ENCODE measurements at places on chromosomes 2 and 18.

GRCh38 chr2:114389021-114389420, 53.4 kb upstream of the DPP10 start:
- no peak for DNase-seq

- no peak for DNase-seq
These were observed 42.3 kb downstream of the XRCC5 start for GRCh38 chr2:216151313-216152025.

DNA sequence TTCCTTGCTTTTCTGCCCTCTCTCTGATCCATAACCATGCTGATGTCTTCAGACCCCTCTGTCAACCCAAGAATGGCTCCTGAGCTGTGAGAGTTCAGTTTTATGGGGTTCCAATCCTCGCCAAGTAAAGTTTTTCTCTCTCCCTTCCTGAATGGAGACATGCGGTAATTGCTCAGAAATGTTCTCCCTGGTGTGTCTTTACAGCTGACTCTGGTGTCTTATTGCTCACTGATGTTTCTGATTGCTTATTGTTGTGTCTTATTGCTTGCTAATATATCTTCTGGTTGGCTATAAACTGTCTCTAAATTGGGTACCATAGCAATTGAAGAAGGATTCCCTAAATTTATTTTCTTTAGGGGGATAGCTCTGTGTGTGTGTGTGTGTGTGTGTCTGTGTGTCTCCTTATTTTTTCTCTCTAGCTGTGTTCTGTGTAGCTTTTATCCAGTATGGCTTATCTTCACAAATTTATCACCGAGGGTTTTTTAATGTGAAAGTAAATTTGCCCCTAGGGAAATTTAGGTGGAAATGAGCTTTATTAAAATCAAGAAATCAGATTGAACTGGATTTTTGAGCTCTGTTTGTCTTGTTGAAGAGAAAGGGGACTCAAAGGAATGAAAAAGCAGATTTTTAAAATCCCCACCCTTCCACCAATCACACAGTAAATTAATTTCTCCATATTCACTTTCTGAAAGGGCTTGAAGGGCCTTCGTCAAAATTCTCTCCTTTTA, 19.5 kb downstream of the MGAT5 start:
- DNase-seq = no peak

DNA sequence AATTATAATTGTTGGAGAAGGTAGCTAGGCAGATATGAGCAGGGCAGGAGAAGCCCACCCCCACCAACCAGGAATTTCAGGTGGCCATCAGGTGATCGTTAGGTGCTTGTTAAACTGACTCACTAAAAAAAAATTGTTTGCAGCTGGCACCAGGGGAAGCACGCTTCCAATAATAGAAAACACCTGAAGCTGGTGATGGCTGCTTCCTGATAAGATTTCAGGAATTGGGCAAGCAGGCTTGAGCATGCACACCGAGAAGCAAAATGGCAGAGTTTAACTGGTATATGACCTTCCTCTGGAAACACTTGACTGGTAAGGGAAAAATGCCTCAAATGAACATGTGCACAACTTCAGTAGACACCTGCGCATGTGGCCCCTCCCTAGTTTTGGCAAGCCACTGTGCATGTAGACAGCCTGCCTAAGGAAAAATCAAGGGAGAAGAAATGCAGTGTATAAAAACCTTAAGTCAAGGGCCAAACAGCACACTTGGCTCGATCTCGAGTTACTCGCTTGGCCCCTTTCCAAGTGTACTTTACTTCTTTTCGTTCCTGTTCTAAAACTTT, 292.8 kb downstream of the CCDC85A start:
- DNase-seq = no peak

DNA sequence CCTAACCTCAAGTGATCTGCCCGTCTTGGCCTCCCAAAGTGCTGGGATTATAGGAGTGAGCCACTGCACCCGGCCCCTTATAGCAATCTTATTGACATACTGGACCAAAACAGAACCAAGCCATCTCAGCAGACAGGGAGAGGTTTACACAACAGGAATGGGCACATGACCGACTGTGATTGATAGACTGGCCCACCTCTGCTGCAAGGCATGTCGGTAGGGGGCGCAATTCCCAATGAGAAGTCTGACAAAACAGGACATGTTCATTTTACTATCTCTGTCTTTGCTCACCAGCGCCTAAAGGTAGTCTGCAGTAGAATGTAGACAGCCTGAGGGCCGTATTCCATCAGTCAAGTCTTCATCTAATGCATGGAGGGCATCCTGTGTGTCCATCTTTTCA, 2.0 kb downstream of the LYPD6B start:
- DNase-seq = no peak

- no peak for DNase-seq
These were observed 74.5 kb upstream of the NCKAP5 start for GRCh38 chr2:133642791-133643191.

DNA sequence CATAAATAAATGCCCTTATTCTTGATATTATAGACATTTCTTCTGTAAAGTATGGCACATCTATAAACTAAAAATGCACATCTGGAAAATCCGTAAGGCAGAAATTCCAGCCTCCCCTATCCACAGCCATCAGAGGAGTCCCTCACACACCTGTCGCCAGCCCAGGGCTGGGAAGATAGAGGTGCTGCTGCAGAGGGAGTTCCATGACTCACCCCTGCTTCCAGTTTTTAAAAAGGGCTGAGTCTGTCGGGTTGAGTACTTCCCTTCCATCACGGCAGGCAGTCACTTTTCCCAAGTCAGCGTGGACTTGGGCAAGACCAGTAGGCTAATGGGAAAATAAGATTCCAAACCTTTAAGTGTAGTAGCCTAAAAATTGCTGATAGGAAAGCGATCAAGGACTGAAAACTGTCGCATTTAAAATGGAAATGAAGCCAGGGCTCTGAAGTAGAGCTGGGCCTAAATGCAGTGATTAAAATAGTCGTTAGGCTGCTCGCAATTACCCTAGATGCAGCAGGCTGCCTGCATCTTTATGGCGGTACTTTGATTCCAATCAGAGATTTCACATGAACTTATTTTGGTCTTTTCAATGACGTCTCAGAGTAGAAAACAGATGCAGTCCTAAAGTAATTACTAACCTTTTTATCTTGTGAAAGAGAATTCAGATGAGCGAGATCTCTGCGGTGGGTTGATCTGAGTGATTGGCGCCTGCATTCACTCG, 280.5 kb downstream of the AGAP1 start:
- DNase-seq = no peak

GRCh38 chr2:6793913-6794312, 71.8 kb downstream of the CMPK2 start:
- DNase-seq = no peak

- peak; percentile 60 for DNase-seq
These were observed 94.4 kb upstream of the TGFA start for GRCh38 chr2:70647873-70648481.

DNA sequence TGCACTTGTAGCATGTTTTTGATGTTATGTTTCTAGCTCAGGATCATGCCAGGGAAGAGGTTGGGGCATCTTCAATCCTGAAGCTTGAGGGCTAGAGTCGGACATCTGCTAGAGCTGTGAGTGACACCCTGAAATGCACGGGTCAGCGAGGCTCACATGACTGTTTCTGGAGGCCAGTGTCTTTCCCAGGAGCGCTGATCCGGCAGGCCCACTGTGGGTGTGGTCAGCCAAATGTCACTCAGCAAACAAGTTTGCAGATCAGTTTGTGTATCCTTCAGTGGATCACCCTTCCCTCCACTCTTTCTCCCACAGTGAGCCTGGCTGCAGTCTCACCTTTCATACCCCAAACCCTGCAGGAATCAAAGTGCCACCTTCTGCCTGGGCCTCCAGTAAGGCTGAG, 23.0 kb upstream of the ARHGEF4 start:
- no peak for DNase-seq

DNA sequence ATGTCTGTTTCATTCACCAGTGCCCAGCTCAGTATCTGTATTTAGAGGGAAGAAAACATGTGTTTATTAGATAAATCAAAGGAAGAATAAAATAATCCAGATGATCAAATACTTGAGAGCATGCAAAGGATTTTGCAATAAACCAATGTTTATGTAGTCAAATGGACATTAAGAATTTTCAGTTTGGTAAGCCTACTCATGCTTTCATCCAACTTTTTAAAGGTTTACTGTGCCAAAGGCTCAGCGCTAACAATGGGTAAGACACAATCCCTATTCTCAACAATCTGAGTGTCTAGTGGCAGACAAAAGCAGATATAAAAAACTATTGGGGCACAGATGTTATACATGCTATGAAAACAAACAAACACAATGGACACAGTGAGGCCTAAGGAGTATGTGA, 26.3 kb downstream of the GRB14 start:
- no peak for DNase-seq

GRCh38 chr2:218708086-218708485, 2.5 kb upstream of the TTLL4 start:
- no peak for DNase-seq

DNA sequence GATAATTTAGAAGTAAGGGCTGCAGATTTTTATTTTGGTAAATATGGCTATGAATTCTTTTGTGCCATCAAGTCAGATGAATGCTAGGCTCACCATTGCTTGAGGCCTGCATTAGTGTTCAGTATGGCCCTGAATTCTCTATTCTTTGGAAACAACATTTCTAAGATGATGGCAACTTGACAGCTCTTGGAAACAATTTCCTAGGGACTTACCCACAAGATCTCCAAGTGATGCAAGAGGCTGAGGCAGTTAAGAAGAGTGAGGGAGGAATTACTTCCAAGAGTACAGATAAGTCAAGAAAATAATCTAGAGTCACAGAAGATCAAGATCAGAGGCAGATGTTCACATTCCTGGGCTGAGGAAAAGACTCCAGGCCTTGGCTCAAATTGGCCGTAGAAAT, 129.1 kb downstream of the NRP2 start:
- no peak for DNase-seq

GRCh38 chr18:2985628-2986027, 27.3 kb downstream of the LPIN2 start:
- DNase-seq = no peak

All from activated CD4-positive, alpha-beta T cell treated with anti-CD3 and anti-CD28 coated beads for 1 hour (primary cell).